ENCODE measurements at places on chromosomes 5 and 9.
A peak's percentile ranks its signal among the peaks of the same experiment; 100 is the strongest.

DNA sequence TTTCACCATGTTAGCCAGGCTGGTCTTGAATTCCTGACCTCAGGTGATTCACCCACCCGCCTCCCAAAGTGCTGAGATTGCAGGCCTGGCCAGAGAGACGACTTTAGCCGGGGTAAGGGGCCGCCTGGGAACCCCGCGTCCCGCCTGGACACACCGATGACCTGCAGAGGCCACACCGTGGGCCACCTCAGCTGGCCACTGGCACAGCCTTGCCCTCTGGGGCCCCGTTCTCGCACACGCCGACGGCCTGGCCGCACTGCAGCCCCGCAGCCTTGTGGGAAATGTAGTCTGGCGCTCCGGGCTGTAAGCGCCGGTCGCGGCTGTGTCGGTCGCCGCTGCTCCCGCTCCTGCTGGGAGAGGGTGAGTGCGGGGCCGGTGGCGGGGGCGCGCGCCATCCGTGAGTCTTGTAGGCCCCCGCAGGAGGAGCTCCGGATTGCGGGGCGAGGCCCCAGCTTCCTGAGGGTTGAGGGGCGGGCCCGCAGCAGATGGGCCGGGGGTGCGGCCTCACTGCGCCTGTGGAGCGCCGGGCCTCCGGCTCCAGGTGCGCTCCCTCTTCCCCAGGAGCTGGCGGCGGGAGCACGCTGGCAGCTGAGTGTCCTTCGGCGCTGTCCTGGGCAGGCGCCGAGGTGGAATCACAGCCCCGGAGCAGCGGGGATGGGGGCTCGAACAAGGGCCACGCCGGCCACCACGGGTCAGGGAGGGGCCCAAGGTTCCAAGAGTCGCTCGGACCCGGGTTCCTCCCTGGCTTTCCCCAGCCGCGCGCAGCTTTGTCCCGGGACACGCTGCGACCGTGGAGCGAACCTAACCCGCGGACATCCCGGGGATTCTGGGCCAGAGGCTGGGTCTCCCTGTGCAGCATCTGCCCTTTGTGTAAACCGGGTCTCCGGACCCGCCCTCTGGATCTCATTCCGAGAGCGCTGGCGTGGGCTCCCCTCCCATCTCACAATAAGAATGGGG lies at the start of gene ZFP2:
Gene ZFP2, plus strand, starts transcription at position 299 of the 957 bp plus-strand sequence. CDS start 35,401 bp downstream, outside the sequence.
- peak; percentile 54 for DNase-seq

- peak; percentile 17 for DNase-seq
Measured at GRCh38 chr5:93607367-93608258, 24.6 kb downstream of the NR2F1 start.

DNA sequence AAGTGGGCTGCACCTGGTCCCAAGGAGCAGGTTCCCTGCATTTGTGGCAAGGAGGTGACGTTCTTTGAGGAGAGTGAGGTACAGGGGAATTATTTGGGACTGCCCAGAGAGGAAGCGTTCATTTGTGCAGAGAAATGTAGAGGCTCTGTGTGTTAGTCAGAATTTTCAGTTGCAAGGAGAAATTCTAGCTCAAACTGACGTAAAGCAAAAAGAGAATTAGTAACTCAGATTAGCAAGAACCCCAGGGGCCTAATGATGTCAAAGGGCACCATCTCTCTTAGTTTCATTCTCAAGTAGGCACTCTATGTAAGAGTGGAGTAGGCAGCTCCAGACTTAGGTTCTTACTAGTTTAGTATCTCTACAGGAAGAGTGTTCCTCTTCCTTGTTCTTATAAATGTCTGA lies 2.4 kb upstream of the TXN start:
- DNase-seq = no peak

DNA sequence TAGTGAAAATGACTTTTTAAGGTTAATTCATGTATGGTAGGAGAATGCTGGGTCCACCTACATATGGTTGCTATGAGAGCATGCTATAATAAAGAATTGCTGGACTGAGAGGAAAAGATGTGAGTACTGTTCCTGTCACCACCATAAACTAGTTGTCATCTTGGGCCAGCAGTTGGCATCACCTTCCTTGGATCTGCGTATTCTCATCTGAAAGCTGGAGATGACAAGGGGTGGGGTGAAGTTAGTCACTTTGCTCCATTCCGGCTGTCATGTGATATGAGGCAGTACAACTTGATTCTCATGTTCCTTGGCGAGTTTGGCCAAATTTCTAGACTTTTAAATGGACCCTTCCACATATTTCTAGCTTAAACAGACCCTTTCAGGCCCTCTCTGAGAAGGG lies 33.3 kb downstream of the PIP5K1B start:
- no peak for DNase-seq

DNA sequence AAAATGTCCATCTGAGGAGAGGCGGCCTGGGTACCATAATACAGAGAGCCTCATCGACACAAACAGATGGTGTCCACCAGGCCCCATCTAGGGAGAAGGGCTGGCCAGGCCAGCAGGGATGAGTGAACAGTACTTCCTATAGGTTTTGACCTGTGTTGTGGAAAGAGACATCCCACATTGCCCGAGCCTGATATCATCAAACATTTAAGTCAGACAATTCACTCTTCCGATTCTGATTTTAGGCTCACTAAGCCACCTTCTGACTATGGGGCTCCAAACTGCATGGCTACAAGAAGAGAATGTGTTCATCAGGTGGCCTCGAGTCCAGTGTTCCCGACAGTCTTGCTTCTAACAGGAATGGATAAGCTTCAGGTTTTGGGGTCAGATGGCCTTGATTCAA lies 38.9 kb downstream of the SLC22A5 start:
- DNase-seq = no peak

DNA sequence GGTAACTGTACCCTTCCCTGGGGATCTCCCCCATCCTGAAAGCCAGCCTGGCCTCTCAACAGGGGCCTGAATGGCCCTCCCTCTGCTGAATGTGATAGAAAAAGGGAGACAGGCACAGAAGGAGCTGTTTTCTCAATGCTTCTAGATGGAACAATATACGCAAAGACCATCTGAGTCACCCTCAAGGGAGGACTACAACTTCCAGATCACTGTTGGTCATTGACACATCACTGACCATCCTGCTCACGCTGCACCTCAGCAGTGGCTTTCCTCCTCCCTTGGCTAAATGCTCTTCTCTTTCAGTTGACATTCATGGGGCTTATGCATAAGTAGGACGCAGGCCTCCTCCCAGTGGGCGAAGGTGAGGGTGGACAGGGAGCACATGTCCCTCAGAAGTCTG lies 112.2 kb upstream of the SHB start:
- DNase-seq = no peak

DNA sequence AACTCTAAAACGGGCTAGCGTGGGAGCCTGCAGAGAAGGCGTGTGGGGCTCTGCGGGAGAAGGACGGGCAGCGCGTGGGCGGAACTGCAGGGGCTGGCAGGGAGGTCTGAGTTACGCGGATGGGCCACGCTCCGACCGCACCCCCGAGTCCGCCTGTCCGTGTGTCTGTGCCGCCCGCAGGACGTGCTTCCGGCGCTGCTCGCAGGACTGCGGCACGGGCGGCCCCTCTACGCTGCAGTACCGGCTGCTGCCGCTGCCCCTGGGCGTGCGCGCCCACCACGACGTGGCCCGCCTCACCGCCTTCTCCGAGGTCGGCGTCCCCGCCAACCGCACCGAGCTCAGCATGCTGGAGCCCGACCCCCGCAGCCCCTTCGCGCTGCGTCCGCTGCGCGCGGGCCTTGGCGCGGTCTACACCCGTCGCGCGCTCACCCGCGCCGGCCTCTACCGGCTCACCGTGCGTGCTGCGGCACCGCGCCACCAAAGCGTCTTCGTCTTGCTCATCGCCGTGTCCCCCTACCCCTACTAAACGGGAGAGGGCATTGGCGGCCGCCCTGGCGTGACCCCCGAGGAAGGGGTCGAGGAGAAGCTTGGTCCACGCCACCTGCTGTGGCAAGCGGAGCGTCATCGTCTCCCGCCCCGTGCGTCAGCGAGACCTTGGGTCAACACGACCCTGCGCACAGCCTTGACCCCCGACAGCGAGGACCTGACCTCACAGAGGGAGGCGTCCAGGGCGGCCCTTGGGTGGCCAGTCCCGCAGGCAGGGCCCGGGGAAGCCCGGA lies 11.4 kb upstream of the ASS1 start:
- peak; percentile 12 for DNase-seq

DNA sequence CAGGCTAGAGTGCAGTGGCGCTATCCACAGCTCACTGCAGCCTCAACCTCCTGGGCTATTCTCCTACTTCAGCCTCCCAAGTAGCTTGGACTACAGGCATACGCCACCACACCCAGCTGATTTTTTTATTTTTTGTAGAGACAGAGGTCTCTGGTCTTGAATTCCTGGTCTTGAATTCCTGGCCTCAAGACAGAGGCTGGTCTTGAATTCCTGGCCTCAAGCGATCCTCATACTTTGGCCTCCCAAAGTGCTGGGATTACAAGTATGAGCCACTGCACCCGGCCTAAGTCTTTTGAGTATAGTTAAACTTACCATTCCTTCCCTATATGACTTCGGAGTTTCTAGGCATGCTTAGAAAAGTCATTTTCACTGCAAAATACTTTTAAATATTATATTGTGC lies 29.4 kb downstream of the ECPAS start:
- no peak for DNase-seq

GRCh38 chr5:82023644-82024043 lies 51.8 kb downstream of the ATG10 start:
- no peak for DNase-seq
